ENCODE measurements at places on chromosomes 1 and 21.
A peak's percentile ranks its signal among the peaks of the same experiment; 100 is the strongest.

DNA sequence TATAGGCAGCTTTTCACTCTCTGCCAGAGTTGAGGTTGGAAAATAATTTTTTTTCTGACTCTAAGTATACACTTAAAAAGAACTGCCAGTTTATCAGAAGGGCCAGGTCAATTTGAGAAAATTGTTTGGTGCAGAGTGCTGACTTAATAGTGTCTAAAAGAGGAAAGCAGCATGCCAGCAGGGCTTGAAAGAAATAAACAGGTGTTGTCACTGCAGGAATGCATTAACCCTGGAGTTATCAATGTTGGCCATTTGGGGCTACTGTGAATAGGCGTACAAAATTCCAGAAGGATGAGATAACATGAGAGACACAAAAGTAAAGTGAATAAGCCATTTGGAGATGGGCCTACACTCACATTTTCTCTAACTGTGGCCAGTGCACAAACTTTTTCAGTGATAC lies 220.6 kb upstream of the PLD5 start:
- DNase-seq, result no peak

DNA sequence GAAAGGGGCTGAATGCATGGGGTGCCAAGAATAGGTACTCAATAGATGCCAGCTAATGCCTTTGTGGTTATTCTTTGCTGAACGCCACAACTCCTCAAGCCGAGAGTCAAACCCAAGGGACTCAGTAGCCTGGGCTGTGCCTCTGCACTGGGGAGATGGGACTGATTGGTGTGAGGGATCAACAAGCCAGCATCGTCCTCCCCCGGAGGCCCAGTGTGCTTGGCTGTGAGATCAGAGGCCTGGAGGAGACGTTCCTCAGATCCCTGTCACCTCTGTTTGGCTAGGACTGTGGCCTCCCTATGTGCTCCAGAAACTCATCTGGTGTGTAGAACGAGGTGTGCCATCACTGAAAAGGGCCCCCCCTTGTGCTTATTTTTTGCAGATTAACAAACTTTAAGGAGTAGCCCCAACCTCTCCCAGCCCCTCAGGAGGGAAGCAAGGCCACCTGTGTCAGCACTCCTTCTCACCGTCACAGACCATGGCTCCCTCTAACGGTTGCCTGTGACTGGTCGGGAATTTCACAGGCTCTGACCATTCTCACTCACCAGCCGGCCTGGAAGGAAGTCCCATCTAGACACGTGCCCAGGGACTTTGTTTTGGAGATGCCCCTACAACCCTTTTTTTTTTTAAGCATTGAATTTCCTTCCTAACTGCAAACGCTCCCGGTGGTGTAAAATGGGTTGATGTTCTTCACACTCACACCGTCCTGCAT lies 194.0 kb upstream of the VAMP3 start:
- DNase-seq, result no peak

- DNase-seq, result no peak
These were observed 918 bp upstream of the RASAL2 start for GRCh38 chr1:178092878-178093493.

DNA sequence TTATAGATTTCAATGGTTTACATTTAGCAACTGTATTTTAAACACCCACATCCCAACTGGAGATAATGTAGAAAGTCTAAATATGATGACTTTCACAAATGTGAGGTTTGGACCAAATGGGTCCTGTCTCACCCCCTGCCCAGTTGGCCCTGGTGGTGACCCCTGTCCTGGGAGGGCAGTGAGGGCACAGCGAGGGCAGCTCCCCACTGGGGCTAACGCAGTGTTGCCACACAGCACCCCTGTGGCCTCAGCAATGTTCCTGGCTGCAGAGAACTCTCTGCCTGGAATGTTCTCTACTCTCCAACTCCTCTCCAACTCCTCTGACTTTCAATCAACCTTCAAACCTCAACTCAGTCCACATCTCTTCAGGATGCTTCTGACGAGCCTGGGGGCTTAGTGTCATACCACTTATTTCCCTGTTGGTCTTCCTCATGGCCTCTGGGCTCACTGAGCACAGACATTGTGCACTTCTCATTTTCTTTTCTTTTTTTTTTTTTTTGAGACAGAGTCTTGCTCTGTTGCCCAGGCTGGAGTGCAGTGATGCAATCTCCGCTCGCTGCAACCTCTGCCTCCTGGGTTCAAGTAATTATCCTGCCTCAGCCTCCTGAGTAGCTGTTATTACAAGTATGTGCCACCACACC lies 25.8 kb downstream of the KCNA10 start:
- DNase-seq, result no peak

DNA sequence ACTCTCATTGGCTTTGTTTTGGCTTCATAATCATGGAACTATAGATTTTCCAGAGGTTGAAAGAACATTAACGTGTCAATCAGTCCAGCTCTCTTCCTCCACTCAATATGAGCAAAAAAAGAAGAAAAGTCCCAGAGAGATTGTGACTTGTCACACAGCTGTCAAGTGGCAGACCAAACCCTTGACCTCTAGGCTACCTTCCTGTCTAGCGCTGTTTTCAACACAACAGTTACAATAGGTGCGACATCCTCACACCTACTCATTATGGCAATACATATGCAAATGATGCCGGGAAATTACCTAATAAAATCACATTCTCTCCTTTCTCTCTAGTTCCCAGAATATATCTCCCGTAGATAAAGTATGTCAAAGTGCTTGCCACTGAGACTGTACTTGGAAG lies 1.1 kb downstream of the WARS2 start:
- no peak for DNase-seq

DNA sequence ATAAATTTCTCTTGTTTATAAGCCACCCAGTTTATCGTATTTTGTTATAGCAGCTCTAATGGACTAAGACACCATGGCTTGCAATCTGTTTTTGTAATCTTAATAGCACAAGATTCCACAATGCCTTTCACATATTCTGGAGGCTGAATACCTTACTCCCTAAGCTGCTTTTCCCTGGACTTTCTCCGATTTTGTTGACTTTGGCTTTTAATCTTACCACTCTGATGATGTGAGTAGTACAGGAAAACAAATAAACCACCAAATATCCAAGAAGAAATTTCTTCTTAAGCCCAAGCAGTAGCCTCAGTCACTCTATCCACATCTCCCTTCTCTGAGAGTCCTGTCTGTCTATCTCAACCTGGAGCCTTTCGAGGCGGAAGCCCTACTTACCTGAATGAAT lies 838.6 kb downstream of the LTN1 start:
- DNase-seq, result no peak

DNA sequence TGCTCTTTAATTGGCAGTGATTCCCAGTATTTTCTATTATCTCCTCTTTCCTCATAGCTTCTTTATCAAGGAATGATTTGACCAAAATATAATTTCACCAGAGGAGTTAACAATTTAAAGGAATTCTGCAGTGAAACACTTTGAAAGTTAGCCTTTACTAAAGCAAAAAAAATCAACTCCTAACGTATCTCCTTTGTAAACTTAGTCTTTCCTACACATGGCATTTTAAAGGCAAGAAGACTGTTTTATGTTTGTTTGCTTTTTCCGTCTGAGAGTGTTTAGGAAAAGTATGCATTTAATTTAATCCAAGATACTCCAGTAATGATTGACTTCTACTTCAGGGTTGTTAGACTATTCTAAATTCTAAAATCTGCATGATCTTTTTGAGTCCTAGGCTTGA lies 15.9 kb downstream of the ATP6V1G3 start:
- DNase-seq, result no peak

GRCh38 chr1:78292361-78292760 lies 198.4 kb upstream of the PTGFR start:
- DNase-seq, result no peak

- DNase-seq, result no peak
These were observed 15.3 kb downstream of the KRTAP10-1 start for GRCh38 chr21:44524414-44525371.

DNA sequence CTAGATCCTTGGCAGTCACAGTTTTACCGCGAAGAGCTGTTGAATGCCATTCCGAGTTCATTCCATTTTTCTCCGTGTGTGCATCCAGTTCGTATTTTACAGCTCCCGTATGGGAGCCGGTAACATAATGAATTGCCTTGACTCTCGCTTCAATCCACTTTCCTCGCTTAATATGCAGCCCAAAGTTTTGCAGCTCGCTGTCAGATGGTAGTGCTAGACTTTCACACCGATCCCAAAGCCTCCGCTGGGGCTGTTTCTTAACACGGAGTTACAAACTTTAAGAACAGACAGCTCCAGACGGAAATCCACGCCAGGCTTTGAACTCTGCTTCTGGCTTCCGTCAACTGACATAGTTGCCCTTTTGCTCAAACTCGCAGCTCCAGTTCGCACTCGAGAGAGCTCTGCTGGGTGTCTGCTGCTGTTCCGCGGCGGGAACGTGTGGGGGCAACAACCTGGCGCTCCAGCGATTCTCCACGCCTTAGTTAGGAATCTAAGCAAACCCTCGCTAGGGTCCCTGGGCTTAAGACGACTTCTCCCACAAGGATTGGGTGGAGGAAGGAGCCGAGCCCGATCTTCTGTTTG lies 3.5 kb upstream of the ARID1A start:
- DNase-seq, result peak; percentile 85

GRCh38 chr1:99621340-99621901 lies 24.5 kb upstream of the PALMD start:
- no peak for DNase-seq

GRCh38 chr1:161314201-161314981 lies at the start of gene SDHC:
TSS of gene SDHC (plus strand) at chr1:161314381. CDS start at chr1:161314406, 25 bp downstream.
- DNase-seq, result peak; percentile 87

GRCh38 chr1:184806296-184806721 lies 51.7 kb upstream of the EDEM3 start:
- peak; percentile 73 for DNase-seq

- DNase-seq, result no peak
These were observed 56.6 kb upstream of the APP start for GRCh38 chr21:26227130-26227529.

GRCh38 chr21:45839274-45839673 lies 142.3 kb upstream of the COL6A1 start:
- no peak for DNase-seq

GRCh38 chr1:175941164-175941563 lies 197.8 kb upstream of the TNR start:
- DNase-seq, result no peak

DNA sequence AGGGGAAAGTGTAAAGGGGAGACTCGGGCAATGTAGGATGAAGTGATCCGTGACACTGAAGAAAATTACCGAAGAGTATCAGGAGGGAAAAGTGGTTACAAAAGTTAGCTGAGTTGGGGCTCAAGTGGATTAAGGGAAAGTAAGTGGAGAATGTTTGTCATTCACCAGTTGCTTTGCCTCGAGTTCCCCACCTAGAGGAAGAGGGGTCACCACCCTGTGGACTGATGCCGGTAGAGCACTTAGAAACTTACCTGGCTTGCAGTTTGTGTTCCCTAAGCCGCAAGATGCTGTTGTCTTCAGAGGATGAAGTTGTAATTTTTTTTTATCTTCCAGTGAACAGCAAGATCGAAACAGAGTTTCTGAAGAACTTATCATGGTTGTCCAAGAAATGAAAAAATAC lies 1.0 kb downstream of the PER3 start:
- DNase-seq, result no peak

- no peak for DNase-seq
These were observed 220.9 kb downstream of the ATG4C start for GRCh38 chr1:63004868-63005267.

GRCh38 chr1:168319691-168320090 lies 39.0 kb downstream of the TBX19 start:
- DNase-seq, result no peak

DNA sequence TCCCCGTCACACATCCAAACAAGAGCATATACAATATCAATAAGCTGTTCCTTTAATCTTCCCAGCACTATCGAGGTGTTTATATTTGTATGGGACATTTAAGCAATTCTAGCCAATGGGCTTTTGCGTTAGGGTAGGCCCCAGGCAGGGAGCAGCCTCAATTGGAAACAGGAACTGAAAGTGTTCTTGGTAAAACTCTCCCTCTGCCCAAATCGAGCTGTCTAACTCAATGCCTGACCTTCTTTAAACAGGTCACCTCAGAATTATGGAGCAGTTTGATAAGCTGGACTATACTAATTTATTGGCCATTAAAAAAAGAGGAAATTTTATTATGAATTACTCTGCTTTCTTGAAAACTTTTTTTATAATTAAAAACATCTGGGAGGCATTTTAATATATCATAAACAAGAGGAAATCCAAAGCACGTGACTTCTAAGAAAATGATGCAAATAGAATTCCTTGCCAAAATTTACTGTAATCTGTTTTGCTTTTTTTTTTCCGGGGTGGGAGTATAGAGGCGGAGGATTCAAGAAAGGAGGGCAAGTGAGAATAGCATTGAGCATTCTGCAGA lies 498.1 kb downstream of the LMO4 start:
- DNase-seq, result peak; percentile 69

DNA sequence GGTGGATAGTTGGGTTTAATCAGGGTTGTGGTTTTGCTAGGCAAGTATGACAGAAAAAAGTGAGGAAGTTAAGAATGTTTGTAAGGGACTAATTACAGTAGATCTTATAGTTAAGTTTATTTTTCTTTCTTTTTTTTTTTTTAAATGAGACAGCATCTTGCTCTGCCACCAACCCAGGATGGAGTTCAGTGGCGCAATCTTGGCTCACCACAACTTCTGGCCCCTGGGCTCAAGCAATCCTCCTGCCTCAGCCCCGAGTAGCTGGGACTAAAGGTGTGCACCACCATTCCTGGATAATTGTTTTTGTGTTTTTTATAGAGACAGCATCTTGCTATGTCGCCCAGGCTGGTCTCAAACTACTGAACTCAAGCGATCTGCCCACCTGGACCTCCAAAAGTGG lies 41.7 kb downstream of the EYA3 start:
- no peak for DNase-seq

- no peak for DNase-seq
These were observed 237.9 kb downstream of the USP25 start for GRCh38 chr21:15967661-15968060.

DNA sequence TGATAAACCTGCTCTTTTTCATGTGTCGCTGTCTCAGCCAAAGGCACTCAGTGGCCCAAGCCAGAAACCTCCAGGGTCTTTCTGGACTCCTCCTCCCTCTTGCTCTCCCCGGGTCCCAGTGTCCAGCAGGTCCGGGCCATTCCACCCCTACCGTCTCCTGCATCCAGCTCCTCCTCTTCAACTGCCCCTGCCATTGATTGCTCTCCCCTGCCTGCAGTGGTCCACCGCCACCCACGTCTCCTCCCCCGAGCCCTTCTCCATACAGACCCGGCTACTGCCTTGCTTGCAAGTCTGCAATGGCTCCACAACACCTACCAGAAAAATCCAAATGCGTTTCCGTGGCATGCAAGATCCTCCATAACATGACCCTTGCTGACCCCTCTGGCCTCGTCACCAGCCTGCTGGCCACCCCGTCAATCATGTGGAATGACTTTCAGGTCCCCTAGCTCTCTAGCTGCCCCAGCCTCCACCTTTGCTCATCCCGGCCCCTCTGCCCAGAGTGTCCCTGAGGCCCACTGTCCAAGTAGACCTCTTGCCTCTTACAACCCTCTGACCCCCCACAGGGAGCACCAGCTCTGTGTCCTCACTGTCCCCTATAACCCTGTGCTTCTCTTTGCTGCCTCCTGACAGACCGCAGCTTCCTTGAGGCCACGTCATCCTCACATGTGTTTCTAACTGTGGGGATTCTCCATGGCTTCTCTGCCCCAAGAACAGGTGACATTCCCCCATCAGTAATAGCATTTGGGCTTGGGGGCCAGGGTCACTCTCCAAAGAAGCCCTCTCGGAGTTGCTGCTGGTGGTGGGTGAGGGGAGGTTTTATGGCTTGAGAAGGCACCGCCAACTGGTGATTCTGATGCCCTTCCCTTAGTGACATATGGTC lies 15.0 kb downstream of the CACNA1S start:
- no peak for DNase-seq

GRCh38 chr1:60890664-60891063 lies 191.7 kb upstream of the NFIA start:
- peak; percentile 86 for DNase-seq
